AG10803 (cell line): ENCODE measurements at places on chromosomes 1 and 21.

DNA sequence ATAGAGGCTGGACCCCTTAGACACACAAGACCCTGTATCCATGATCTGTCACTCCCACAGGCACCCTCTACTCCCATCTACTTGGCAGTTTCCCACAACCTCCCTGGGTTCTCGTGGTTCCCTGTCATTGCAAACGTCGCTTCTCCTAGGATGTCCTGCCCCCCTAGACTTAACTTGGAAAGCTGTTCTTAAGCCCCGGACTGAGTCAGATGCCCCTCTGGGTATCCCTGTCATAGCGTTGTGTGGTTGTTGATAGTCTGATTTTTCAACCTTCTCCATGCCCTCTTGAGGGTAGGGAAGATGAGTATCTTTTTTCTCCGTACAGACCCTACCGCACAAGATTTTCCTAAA, 11.8 kb downstream of the RCC1 start:
- no peak for DNase-seq

- DNase-seq: no peak
Measured at GRCh38 chr1:220067269-220068204, 21.2 kb upstream of the EPRS1 start.

DNA sequence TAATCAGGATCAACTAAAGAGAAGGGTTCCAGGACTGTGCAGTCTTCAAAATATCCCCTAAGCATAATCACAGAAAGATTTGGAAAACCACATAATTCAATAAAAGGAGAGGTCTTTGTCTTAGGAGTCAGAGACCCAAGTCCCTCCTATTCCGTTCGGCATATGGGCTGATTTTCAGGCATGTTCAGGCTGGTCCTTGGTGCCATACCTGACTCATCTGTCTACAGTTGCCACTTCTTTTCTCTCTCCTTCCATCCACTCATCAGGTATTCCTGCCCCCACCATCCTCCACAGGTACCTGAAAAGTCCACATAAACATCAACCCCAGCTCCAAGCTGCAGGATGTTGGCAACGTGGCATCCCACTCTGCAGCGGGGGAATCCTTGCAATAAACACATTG, 29.7 kb upstream of the RPL11 start:
- DNase-seq: no peak

DNA sequence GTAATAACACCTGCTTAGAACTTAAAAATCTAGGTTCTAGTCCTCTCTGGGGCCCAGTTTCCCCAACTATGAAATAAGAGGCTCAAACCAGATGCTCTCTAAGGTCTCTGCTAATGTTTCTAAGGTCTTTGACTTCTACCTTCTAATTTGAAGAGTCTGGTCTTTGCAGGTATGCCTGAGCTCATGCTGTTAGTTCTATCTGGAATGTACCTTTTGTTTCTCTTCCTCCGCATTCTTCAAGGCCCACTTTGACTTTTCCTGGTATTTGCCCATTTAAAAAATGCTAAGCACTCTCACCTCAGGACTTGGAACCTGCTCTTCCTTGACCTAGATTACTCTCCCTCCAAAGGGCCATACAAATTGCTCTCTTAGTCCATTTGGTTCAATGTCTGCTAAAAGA, 13.5 kb downstream of the SLC35D1 start:
- DNase-seq: no peak

DNA sequence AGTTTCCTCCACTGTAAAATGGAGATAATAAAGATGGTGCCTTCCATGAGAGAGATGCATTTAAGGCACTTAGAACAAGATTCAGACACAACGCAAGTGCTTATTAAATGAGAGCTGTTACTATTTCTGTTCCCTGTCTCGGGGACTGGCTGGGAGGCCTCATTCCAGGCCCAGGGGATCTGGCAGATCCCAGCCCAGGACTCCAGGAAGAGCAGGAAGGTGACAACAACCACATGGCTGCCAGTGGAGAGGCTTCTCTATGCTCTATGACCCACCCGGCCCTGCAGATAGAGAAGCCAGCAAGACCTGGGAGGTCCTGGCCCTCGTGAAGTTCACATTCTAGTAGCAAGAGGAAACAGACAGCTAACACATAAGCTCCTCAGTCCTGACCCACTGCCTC, 175.5 kb downstream of the ACTL8 start:
- no peak for DNase-seq

- DNase-seq: no peak
Measured at GRCh38 chr1:18396247-18396980, 84.3 kb upstream of the KLHDC7A start.

DNA sequence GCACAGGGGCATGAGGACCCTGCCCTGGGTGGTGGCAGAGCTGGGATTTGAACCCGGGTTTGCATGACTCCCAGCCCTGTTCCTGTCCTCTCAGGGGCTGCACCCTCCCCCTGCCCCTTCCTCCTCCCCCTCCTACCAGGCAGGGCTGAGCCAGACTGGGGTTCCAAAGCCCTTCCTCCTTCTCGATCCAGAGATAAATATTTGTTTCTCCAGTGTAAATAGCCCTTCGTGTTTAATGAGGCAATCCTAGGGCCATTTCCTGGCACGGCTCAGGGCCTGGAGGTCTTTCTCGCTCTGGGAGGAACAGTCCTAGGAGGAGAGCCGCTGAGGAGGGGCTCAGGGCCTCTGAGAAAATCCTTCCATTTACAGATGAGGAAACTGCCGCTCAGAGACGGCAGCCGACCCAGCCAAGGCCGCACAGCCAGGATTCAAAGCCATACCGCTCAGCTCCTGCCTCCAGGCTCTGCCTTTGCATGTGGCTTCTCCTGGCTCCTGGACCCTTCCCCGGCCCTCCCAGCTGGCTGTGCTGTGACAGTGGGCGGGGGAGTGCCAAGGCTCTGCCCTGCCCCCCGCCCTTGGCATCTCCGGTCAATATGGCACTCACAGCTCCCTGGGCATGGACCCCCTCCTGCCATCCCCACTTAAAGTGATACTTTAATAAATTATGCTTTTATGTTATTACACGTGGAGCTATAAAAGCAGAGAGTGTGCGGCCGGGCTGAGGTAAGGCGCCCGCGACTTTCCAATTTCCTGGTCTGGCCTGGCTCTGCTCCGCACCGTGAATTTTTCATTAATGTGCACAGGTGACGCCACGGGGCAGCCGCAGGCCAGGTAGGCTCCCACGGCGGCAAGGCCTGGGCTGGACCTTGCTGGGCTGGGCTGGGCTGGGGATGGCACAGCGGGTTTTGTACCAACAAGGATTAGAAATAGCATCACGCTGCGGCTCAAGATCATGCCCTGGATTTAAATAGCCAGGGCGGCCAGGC, 114.7 kb upstream of the WNT4 start:
- no peak for DNase-seq

GRCh38 chr1:40803902-40804301, 20.3 kb downstream of the KCNQ4 start:
- no peak for DNase-seq

- no peak for DNase-seq
Measured at GRCh38 chr1:75472089-75472970, 138.6 kb downstream of the SLC44A5 start.

DNA sequence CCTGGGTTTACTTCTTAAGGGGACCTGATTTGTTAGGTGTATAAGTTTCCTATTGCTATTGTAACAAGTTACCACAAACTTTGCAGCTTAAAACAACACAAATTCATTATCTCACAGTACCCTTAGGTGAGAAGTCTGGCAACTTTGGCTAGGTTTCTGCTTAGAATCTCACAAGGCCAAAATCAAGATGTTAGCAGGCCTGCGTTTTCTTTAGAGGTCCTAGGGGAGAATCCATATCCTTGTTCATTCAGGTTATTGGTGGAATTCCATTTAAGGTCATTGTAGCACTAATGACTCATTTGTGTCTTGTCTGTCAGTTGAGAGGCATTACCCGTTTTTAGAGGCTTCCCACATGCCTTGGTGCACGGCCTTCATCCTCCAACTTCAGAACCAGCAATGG, 8.2 kb upstream of the SH2D1B start:
- no peak for DNase-seq

- DNase-seq: peak; percentile 34
Measured at GRCh38 chr1:235313931-235314678, 13.9 kb downstream of the ARID4B start.

DNA sequence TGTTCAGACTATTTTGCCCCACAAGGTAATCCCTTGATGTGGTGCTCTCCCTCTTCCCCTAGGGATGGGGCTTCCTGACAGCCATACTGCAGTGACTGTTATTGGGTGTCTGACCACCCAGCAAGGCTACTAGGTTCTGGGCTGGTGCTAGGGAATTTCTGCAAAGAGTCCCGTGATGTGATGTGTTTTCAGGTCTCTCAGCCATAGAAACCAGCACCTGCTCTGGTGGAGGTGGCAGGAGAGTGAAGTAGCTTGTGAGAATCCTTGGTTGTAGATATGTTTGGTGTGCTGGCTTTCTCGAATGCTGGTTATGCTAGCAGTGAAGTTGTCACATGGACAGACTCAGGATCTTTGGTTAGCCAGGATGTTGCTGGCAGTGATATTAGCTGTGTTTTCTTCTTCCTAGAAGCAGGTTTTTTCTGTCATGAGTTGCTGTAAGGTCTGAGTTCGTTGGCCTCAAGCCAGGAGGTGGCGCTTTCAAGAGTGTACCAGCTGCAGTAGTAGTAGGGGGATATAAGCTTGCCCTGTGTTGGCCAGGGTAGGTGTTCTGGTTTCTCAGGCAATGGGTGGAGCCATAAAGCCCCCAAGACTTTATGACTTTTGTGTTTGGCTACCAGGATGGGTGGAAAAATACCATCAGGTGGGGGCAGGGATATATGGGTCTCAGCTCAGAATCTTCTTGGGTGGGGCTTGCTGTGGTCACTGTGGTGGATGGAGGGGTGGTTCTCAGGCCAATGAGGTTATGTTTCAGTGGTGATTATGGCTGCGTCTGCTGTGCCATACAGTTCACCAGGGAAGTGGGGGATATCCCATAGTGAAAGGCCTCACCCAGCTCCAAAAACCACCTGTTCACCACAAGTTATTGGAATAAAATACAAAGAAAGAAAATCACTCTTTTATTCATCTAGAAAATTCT, 1112.3 kb downstream of the KCNT2 start:
- DNase-seq: no peak

DNA sequence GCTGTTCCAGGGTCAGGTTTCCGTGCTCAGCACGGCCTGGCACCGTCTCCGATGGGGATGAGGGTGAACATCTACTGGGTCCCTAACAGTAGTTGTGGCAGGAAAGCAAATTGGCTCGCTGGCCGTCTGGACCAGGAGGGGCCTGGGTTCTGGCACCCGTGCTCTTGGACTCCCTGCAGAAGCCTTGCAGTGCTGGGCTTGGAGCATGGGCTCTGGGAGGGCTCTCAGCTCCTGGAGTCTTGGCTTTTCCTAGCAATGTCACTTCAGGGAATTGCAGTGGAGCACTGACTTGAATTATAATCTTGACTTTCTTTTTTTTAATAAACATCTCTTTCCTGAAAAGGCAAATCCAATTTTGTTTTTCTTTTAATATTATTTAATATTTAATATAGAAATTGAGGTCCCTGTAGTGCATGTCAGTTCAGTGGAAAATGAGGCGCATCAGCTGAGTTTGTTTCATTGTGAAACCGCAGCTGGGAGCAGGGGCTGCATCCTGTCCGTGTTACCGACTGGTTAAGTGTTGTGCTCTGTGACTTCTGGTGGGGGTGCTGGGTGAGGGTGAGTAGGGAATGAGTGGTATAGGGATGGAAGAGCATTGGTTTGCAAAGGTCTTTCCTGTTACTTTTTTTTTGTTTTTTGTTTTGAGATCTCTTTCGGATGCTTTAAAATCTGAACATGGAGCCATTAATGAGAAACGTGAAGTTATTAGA, 64.1 kb downstream of the PEX14 start:
- DNase-seq: no peak

- DNase-seq: no peak
Measured at GRCh38 chr1:200422211-200422610, 12.4 kb upstream of the ZNF281 start.

DNA sequence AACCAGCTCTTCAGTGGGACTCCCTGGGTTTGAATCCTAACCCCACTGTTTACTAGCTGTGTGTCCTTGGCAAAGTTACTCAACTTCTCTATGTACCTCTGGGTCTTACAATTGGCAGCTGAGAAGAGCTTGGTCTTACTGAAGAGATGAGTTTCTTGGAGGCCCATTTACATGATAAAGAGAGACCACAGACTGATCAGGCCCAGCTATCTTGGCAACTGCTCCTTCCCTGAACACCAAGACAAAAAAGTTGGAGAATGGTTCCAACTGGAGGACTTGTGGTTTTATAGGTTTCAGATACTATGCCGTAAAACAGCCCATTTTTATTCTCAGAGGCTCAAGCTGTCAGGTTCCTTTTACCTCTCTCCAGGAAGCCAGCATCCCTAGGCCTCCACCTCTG, 24.8 kb upstream of the CNIH3 start:
- DNase-seq: no peak

- DNase-seq: peak; percentile 43
Measured at GRCh38 chr1:56627019-56627635, 18.0 kb upstream of the PRKAA2 start.

GRCh38 chr1:15328351-15329103, 81.2 kb upstream of the EFHD2 start:
- peak; percentile 66 for DNase-seq

GRCh38 chr1:106785176-106785575, 271.3 kb upstream of the PRMT6 start:
- DNase-seq: no peak

DNA sequence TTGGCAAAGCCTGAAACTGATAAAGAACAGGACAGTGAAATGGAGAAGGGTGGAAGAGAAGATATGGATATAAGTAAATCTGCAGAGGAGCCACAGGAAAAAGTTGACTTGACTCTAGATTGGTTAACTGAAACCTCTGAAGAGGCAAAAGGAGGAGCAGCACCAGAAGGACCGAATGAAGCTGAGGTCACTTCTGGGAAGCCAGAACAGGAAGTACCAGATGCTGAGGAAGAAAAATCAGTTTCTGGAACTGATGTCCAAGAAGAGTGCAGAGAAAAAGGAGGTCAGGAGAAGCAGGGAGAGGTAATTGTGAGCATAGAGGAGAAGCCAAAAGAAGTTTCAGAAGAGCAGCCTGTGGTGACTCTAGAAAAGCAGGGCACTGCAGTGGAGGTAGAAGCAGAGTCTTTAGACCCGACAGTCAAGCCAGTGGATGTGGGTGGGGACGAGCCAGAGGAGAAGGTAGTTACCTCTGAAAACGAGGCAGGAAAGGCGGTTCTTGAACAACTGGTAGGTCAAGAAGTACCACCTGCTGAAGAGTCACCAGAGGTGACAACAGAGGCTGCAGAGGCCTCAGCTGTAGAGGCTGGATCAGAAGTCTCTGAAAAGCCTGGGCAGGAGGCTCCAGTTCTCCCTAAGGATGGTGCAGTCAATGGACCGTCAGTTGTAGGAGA, 16.3 kb downstream of the CCDC17 start:
- DNase-seq: no peak

DNA sequence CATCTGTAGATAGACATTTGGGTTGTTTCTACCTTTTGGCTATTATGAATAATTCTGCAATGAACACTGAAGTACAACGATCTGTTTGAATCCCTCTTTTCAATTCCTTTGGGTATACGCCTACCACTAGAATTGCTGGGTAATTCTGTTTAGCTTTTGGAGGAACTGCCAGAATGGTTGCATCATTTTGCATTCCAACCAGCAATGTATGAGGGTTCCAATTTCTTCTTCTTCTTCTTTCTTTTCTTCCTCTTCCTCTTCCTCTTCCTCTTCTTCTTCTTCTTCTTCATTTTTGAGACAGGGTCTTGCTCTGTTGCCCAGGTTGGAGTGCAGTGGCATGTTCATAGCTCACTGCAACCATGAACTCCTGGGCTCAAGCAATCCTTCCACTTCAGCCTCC, 13.8 kb upstream of the THEM5 start:
- peak; percentile 36 for DNase-seq
